ENCODE measurements at places on chromosomes 7 and 10. TPM values are rescaled to one million over a fixed set of nuclear protein-coding genes. Genes with fewer than 3 reads are reported as not detected.

GRCh38 chr7:38292442-38292841 is 19.0 kb upstream of the TARP start:
- no peaks in the 10 kb centered on the region for H3K27me3 ChIP-seq
- no peaks in the 10 kb centered on the region for H3K36me3 ChIP-seq
- H3K4me1 ChIP-seq, result no peaks in the 10 kb centered on the region

- H3K4me1 ChIP-seq, result no peaks in the 10 kb centered on the region
- no peak for DNase-seq
- H3K36me3 ChIP-seq, result no peaks in the 10 kb centered on the region
- H3K27ac ChIP-seq, result no peak overlapping the region
- H3K4me3 ChIP-seq, result no peak overlapping the region
Observed at GRCh38 chr7:152851326-152851725, 91.8 kb downstream of the ACTR3B start.

DNA sequence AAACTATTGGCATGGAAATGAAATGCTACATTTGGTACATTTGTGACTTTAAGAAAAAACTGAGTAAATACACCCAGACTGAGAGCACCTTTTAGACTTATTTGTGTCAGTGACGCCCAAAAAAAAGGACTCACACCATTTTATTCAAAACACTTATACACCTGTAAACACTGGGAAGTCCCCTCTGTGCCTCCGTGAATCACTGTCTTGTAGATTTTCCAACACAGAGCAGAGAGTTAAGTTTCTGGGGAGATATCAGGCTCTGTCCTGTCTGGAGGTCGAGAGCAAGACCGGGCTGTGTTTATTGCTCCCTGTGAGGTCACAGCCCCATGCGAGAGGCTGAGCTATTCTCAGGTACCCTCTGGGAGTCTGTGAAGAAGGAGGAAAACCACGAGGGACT is 60.7 kb upstream of the TM9SF3 start:
- peaks cover 8% of the 10 kb centered on the region for H3K4me1 ChIP-seq
- H3K27me3 ChIP-seq, result no peaks in the 10 kb centered on the region
- no peak for DNase-seq
- H3K4me3 ChIP-seq, result no peak overlapping the region

DNA sequence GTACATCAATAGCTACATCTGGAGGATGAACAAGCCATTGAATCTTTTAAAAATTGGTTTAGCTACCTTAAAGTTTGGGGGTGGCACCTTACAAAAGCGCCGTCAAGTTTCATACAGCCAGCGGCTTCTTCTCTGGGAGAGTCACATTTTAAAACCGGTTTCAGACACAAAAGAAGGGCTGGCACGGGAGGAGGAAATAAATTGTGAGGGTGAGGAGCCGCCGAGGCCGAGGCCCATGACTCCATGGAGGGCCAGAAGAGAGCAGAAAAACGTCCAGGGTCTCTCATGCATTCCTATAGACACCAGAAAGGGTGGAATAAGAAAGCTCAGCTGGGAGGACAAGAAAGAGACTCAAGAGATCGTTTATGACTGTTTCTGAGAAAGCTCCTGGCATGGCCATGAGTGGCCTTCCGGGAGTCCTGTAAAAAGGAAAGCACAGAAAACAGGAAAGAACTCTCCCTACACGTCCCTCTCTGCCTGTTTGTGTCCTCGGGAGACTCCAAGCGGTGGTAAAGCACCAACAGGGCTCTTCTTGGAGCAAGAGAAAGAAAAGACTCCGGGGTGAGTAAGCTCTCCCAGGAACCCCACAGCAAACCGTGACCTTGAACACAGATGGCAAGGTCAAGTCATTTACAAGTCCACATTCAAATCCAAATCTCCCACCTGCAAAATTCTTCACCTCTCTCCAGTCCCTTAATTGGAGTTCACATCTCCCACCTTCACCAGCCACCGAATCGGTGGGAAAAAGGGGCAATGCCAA is 1.8 kb downstream of the FRAT2 start:
- H3K27me3 ChIP-seq, result no peaks in the 10 kb centered on the region
- H3K27ac ChIP-seq, result peak overlapping the region; percentile 97
- no peak for DNase-seq
- peak overlapping the region; percentile 66 for H3K4me3 ChIP-seq
- H3K36me3 ChIP-seq, result no peaks in the 10 kb centered on the region
- peaks cover 24% of the 10 kb centered on the region for H3K4me1 ChIP-seq

DNA sequence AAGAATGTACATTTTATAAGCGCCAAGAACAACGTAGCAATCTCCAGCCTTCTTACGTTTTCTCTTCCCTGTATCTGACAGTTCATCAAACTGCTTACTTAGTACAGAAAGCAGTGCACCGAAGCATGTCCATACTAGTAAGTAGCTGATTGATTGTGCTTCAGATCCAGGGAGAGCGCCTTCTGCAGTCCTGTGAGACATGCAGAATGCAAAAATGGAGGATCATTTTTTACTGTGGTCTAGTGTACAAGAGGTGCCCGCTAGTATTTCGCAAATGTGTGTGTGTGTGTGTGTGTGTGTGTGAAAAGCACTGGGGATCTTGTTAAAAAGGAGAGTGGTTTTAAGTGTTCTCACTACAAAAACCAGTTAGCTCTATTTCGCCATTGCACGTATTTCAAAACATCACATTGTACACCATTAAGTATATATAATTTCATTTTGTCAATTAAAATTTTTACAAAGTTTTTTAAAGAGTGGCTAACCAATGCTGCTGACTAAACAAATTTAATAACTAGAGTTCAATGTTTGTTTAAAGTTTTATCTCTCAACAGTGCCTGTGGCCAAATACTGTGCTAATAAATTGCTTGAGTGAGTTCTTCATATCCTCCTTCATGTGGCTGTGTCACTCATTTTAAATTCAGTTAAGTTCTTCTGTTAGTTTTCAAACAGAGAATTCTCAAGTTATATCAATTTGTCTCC is 99.6 kb downstream of the ZMYND11 start:
- H3K36me3 ChIP-seq, result peaks cover 8% of the 10 kb centered on the region
- H3K4me1 ChIP-seq, result no peaks in the 10 kb centered on the region

GRCh38 chr10:22980822-22981221 is 53.0 kb downstream of the ARMC3 start:
- no peaks in the 10 kb centered on the region for H3K36me3 ChIP-seq
- H3K27me3 ChIP-seq, result no peaks in the 10 kb centered on the region
- no peak for DNase-seq
- H3K4me3 ChIP-seq, result no peak overlapping the region
- H3K4me1 ChIP-seq, result no peaks in the 10 kb centered on the region

- no peaks in the 10 kb centered on the region for H3K27me3 ChIP-seq
- no peaks in the 10 kb centered on the region for H3K36me3 ChIP-seq
- no peak overlapping the region for H3K4me3 ChIP-seq
- H3K27ac ChIP-seq, result no peak overlapping the region
- H3K4me1 ChIP-seq, result peaks cover 6% of the 10 kb centered on the region
Observed at GRCh38 chr7:101370836-101371235, 8.2 kb downstream of the COL26A1 start.

DNA sequence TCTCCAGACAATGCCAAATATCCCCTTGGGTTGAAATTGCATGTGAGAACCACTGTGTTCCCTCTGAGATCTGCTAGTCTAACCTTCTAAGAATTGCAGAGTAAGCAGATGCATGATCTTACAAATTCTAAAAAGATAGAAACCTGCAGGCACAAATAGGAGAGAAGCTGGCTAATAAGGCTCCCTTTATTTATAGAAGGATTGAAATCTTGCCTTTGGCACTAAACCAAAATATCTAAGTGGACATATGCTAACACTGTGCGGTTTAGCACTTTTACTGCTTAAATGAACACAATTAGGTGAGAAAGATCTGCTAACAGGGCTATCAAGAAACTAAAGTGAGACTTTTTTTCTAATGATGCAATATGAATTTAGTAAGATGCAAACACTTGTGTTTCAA is 225.5 kb downstream of the DOCK4 start:
- no peaks in the 10 kb centered on the region for H3K36me3 ChIP-seq
- no peaks in the 10 kb centered on the region for H3K27me3 ChIP-seq
- no peak overlapping the region for H3K27ac ChIP-seq
- DNase-seq, result no peak
- H3K4me1 ChIP-seq, result no peaks in the 10 kb centered on the region
- no peak overlapping the region for H3K4me3 ChIP-seq

DNA sequence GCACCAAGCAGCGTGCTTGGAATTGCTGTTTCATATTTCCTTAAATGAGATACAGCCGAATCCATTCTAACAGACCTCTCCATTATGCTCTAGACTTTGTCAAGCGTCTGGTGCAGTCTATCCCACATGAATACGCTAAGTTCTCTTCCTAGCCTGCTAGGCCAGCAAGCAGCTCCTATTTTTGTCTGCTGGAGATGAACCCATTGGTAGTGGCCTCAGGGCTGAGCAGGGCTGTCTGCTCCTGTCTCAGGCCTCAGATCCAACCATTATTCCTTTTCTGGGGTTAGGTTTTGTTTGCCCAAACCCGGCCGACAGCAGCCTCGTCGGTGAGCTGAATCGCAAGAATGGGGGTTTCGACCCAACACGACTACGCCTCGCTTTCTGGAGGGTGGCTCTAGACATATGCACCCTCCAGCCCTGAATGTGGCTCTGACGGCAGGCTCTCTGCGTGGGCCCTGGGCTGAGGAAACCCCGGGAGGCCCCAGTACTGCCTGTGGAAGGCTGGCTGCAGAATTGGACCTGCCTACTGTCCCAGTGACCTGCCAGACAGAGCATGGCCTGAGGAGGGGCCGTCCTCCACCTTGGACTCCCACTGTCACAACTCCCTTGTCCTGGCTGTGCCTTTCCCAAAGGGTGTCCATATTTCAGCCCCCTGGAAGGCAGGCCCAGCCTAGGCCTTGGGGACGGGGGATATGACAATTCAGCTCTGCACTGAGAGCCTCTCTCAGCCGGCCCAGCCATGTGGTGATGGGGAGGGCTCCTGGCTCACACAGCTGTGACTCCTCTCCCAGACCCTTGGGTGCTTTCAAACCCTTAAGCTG is 267.9 kb upstream of the TCERG1L start:
- no peaks in the 10 kb centered on the region for H3K4me1 ChIP-seq
- no peaks in the 10 kb centered on the region for H3K36me3 ChIP-seq
- H3K27me3 ChIP-seq, result no peaks in the 10 kb centered on the region
- no peak overlapping the region for H3K4me3 ChIP-seq
- H3K27ac ChIP-seq, result no peak overlapping the region

DNA sequence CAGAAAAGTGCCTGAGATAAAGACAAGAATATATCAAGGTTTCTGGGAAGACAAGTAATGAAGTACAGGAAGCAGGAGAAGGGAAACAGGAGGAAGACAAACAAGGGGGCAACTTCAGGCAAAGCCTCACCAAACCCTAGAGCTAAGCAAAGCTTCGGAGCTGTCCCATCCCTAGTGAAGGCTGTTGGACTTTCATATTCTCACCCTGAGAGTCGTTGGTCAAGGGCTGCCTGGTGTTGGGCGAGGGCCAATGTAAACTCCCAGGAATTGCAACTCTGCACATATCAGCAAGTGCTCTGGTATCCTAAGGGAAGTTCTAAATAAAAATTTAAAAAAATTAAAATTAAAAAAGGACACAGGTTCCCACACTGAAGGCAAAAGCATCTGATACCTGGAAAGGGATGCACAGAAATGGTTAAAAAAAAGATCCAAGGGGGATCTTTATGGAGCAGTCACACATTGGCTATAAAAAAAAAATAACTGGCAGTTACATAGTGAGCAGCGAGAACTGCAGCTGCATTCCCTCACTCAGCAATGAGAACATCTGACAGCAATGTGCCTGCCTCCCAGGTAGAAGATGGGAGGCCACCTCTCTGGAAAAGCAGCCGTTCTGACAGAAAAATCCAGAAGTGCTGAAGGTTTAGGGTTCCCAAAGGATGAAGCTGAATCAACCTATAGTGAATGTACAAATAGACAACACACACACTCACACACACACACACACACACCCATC is 304.7 kb downstream of the WDR11 start:
- H3K27ac ChIP-seq, result no peak overlapping the region
- DNase-seq, result no peak

DNA sequence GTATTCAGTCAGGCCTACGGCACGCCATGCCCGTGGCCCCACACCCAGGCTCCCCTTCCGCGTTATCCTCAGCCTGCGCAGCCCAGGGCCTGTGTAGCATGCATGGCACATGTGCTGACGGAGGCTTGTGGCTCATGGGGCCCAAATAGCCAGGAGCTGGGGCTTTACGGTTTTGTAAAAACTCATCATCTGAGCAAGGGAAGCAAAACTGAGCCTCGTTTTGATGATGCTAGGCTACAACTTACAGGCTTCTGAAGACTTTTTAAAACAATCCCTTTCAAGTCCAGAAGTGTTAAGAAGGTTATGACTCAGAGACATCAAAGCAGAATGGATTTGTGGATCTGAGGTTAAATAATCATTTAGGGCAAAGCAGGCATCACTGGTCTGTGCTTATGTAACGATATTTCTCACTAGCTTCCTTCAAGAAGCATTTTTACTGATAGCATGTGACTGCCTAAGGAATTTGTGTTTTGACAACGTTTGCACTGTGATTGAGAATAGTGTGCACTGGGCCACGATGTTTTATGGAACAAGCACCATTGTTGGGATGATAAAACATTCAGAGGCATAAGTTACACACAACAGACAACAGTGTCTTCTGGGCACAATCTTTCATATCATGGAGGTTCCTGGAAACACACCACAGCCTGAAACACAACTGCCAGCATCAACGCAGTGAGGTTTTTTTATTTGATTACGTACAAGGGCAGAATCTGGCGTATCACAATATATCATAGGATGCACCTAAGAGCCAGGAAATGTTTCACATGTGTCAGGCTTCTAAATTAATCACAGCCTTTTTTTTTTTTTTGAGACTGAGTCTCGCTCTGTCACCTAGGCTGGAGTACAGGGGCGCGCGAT is 274.3 kb downstream of the CCDC3 start:
- H3K27ac ChIP-seq, result no peak overlapping the region
- H3K36me3 ChIP-seq, result no peaks in the 10 kb centered on the region
- H3K4me1 ChIP-seq, result no peaks in the 10 kb centered on the region
- DNase-seq, result no peak

GRCh38 chr7:107474104-107474521 is 4.3 kb downstream of the GPR22 start:
- H3K4me3 ChIP-seq, result no peak overlapping the region
- H3K36me3 ChIP-seq, result no peaks in the 10 kb centered on the region
- no peak for DNase-seq

ERCC6 gene
- 50.7 TPM for total RNA-seq

OPN4 gene
- total RNA-seq, result not detected

SFXN4 gene
- total RNA-seq, result 12.5 TPM

EGR2 gene
- total RNA-seq, result 2.7 TPM

MALRD1 gene
- not detected for total RNA-seq

EVX1 gene
- not detected for total RNA-seq

EMX2 gene
- total RNA-seq, result not detected

SEMA3D gene
- total RNA-seq, result not detected

CABCOCO1 gene
- not detected for total RNA-seq

GNGT1 gene
- not detected for total RNA-seq
